ENCODE measurements at places on chromosomes 13 and 19.

GRCh38 chr19:8342684-8343482 is at the start of gene KANK3:
TSS of gene KANK3 (minus strand) at chr19:8343262. CDS start at chr19:8337828, 5,434 bp downstream.
- DNase-seq: no peak

- DNase-seq: no peak
Observed at GRCh38 chr13:113390874-113391497, 27.1 kb upstream of the GRTP1 start.

DNA sequence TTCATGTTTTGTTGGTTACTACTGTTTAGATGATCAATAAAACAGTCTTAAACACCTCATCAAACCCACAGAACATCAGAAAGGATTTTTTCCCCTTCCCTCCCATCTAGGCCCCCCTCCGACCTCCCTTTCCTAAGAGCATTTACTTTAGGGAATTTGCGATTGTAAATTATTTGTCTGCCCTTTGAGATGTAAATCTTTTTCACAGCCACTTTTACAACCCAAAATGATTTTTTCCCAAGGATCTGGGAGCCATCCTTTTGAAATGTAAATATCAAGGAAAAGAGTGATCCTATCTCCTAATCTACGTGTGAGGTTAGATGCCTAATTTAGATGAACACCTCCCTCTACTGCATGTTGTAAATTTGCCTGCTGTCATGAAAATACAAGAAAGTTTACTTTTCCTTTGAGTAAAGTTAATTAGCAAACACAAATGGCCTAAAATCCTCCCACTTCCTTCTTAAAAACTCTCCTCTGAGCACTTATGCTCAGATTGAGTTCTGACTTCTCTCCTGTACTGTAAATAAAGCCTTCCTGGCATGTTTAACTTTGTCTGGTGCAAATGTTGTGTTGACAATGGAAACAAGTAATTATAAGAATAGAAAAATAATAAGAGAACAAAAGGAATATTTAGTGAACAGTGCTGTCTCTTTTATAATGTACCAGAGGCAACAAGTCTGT is 1646.9 kb upstream of the SPRY2 start:
- DNase-seq: no peak

GRCh38 chr13:21637296-21637695 is 33.3 kb upstream of the MICU2 start:
- DNase-seq: no peak

GRCh38 chr13:33228648-33229445 is 56.7 kb downstream of the STARD13 start:
- DNase-seq: no peak

DNA sequence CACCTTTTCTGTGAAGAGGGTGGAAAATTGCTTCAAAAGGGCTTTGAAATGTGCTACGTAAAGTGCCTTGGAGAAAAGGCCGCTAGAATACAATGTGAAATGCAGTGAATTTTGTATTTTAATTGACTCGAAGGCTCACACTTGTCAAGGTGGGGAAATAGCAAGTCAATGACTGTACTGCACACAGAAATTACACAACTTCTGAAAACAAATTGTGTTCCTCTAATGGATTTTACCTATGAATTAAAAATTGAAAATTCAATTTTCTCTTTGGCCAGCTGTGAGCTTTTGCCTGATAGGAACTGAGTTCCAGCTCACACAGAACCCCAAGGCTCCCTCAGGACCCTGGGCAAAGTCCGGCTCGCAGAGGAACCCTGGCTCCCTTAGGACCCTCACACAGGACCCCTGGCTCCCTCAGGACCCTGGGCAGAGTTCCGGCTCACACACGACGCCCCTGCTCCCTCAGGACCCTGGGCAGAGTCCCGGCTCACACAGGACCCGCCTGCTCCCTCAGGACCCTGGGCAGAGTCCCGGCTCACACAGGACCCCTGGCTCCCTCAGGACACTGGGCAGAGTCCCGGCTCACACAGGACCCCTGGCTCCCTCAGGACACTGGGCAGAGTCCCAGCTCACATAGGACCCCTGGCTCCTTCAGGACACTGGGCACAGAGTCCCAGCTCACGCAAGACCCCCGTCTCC is 324.9 kb downstream of the UQCRFS1 start:
- DNase-seq: no peak

- DNase-seq: no peak
Observed at GRCh38 chr19:46412650-46413261, 608 bp downstream of the CCDC8 start.

- DNase-seq: peak; percentile 81
Observed at GRCh38 chr13:41694545-41695301, 237.4 kb downstream of the RGCC start.

DNA sequence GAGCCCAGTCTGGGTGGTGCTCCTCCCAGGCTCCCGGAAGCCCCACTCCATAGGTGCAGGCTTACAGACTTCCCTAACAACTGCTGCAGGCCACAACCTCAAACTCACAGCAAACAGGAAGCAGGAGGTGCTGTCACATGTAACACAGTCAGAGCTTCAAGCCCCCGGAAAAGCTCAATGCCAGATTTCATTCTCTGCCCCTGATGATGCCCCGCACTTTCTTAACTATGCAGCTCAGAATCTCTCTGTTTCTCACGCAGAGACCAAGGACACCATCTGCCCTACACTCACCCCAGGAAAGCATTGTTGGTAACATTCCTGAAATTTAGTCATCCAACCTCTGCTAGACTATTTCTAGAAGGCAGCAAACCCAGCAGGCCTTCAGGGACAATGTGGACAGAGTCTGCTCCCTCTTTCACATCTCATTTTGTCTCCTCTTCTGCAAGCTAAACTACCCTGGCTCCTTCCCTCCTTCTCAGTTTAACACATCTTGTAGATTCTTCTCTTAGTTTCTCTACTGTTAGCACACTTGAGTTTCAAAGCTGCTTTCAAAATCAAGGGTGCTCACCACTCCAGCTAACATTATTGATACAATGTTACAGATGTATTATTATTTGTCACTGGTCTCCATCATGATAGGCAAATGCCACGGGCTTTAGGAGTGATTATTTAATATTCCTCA is 162.5 kb downstream of the KCTD12 start:
- DNase-seq: peak; percentile 98

DNA sequence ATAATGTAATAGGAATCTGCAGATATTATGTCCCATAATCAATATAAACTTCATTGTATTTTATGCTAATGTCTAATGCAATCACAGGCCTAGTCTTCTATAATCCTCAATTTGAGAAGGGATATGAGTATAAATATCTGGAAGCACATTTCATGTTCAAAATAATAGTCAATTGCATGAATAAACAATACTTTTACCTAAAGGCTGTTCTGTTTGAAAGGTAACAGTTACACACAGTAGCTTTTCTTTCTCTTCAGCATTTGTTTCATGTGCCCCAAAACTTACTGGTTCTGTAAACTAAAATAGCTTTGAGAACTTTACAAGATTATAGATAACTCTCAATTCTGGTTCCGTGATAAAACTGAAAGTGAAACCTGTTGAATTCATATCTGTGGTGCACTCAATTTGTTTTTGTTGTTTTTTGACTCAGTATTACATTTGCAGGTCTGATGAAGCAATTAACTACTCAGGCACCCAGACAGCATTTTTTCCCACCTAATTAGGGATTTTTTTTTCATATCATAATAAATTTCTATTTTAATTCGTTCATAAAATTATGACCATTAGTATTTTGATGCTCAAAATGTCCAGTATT is 1193.8 kb downstream of the SLITRK1 start:
- no peak for DNase-seq

DNA sequence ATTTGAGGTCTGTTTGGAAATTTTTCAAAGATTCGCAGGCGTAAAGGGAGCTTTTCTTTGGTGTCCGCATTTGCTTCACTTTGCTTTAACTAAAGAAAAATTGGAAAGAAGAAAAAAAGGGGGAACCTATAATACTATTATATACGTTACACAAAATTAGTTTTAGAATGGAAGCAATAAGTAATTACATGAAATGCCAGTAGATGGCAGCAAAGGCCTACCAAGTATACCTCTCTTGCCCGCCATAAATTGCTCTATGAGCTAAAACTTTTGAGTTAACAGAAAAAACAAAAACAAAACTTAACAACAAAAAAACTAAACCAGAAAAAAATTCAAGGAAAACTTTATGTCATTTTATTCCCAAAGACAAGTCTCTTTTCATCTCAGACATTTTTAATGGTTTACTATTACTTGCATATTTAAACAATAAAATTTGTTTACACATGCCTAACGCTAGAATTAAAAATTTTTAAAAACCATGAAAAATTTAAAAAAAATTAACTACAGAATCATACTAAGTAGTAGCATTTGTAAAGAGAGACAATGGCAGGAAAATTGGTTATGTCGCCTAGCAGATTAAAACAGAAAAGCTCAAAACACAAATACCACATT is 271.4 kb downstream of the NALCN start:
- DNase-seq: peak; percentile 44

DNA sequence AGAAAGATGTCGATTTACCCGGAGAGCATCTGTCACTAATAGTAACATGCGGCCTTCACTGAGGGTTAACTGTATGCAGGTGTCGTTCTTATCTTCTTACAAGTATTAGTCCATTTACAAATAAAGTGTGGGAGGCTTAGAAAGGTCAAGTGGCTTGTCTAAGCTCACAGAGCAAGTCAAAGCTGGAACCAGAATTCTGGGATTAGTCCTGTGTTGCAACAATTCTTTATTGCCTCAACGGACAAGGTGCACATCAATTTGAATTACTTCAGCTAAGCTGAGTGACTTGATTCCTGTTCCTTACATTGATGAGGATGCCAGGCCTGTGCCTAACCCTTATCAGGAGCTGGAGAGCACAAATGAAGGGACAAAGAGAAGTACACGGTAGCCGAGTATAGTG is 1193.6 kb downstream of the UQCRFS1 start:
- no peak for DNase-seq

Data from glomerular endothelial cell (primary cell).